CD8-positive, alpha-beta memory T cell (primary cell): ENCODE measurements at places on chromosomes 3 and 15. TPM values are rescaled to one million over a fixed set of nuclear protein-coding genes. Genes with fewer than 3 reads are reported as not detected.

DNA sequence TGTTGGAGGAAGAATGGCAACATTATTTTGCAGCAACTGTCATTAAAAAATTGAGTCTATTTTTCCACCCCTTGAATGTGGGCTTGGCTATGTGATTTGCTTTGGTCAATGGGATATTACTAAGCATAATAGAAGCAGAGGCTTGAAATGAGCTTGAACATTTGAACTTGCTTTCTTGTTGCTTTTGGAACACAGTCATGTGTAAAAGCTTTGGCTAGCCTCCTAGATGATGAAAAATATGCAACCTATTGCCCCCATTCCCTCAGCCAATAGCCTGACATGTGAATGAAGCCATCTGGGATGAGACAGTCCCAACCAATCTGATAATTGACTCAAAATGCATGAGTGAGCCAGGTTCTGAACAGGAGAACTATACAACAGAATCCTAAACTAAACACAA, 78.4 kb downstream of the PLSCR2 start:
- no peak overlapping the region for H3K27ac ChIP-seq
- no peak for DNase-seq
- H3K36me3 ChIP-seq, result no peaks in the 10 kb centered on the region
- H3K27me3 ChIP-seq, result no peaks in the 10 kb centered on the region
- no peak overlapping the region for H3K4me3 ChIP-seq
- no peaks in the 10 kb centered on the region for H3K4me1 ChIP-seq

- no peaks in the 10 kb centered on the region for H3K36me3 ChIP-seq
- no peak overlapping the region for H3K27ac ChIP-seq
- H3K4me1 ChIP-seq, result no peaks in the 10 kb centered on the region
- no peak overlapping the region for H3K4me3 ChIP-seq
These were observed 2.0 kb upstream of the CLDN16 start for GRCh38 chr3:190385731-190386688.

DNA sequence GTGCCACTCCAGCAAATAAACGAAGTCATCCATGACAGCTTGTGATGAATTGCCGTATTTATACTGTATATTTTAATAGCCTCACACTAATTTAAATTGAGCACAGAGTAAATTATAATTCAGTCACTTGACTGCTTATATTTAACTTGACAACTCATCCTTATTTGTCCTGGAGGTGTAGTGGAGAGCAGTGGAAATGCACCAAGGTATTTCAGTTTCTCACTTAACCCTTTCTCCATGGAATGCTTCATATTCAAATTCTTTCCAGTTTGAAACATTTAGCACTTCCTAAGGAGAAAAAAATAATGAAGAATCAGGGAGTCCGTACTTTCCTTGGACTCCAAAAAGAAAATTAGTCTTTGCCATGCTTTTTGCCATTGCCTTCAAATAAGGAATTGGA, 99.0 kb downstream of the MAP2K5 start:
- H3K36me3 ChIP-seq, result peaks cover 4% of the 10 kb centered on the region
- H3K27ac ChIP-seq, result no peak overlapping the region
- no peaks in the 10 kb centered on the region for H3K4me1 ChIP-seq
- no peak for DNase-seq
- H3K4me3 ChIP-seq, result no peak overlapping the region
- no peaks in the 10 kb centered on the region for H3K27me3 ChIP-seq

- H3K4me1 ChIP-seq, result no peaks in the 10 kb centered on the region
- H3K27me3 ChIP-seq, result no peaks in the 10 kb centered on the region
- H3K27ac ChIP-seq, result no peak overlapping the region
- no peak overlapping the region for H3K4me3 ChIP-seq
These were observed 182.8 kb downstream of the CD47 start for GRCh38 chr3:107907996-107908395.

DNA sequence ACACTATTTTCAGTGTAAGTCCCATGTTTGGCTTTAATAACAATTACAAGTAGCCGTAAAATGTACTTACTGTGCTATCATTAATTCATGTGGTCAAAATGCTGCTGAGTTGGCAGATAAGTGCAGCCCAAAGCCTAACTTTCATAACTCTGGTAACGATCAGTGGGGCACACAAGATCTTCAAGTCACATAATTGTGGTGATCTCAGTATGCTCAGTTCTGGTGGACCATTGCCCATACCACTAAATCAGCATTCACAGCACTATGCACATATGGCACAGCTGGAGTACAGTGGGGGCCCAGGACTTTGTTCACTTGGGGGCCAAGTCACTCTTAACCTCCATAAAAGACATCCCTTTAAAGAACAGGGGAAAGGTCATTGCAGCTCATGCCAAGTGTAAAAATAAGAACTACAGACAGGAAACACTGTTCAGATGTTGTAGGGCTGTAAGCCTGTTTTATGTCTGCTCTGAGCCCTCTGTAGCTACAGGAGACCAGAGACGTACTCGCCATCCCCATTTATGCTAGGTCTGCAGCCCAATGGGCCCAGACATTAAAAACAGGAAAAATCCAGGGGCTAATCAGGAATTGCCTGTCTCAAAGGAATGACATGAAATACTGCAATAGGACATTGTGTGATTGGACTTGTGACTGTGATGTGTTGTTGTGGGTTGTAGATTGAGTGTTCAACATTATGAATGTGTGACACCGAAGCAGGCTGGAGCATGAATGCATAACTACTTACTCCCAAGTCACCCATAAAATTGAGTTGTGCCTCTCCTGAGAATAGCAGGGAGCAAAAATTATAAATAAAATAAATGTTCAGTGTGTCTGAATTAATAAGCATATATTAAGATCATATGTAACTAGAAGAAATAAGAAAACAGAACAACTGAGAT, 282.5 kb upstream of the EPHA3 start:
- H3K36me3 ChIP-seq, result no peaks in the 10 kb centered on the region
- H3K27me3 ChIP-seq, result no peaks in the 10 kb centered on the region
- H3K27ac ChIP-seq, result no peak overlapping the region
- H3K4me3 ChIP-seq, result no peak overlapping the region
- H3K4me1 ChIP-seq, result no peaks in the 10 kb centered on the region

GRCh38 chr3:37183976-37184375, 9.6 kb upstream of the LRRFIP2 start:
- no peak overlapping the region for H3K4me3 ChIP-seq
- H3K27me3 ChIP-seq, result no peaks in the 10 kb centered on the region
- DNase-seq, result no peak
- H3K36me3 ChIP-seq, result no peaks in the 10 kb centered on the region

- DNase-seq, result no peak
- no peaks in the 10 kb centered on the region for H3K4me1 ChIP-seq
- H3K4me3 ChIP-seq, result no peak overlapping the region
- no peaks in the 10 kb centered on the region for H3K27me3 ChIP-seq
- H3K36me3 ChIP-seq, result no peaks in the 10 kb centered on the region
These were observed 570.4 kb downstream of the SI start for GRCh38 chr3:164507886-164508285.

DNA sequence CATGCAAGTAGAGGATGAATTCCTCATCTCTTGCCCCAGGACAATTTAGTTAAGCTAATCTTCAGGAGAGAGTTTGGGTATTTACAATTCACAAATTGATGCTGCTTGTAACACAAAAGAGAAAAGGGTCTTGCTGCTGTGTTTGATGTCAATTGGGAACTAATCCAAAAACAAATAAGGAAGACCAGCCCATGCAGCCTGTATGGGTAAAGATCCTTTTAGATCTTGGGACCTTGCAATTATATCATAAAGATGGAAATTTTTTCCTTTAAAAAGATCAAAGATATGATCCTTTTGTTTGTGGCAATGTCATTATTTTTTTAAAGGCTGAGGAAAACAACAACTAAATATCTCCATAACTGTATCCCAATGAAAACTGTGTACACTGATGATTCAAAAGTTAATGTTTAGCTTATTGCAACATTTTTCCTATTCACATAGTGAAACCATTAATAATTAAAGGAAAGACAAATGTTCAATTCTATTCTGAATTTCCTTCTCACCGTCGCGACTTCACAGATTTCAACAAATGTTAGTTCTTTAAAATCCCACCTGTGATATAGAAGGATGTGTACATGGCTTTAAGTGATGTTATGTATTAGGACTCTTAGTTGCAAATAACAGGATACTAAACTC, 40.2 kb downstream of the TMEM212 start:
- no peaks in the 10 kb centered on the region for H3K36me3 ChIP-seq
- H3K27ac ChIP-seq, result no peak overlapping the region
- H3K4me3 ChIP-seq, result no peak overlapping the region
- no peak for DNase-seq
- no peaks in the 10 kb centered on the region for H3K27me3 ChIP-seq
- H3K4me1 ChIP-seq, result no peaks in the 10 kb centered on the region

GRCh38 chr3:29011966-29012365, 268.9 kb upstream of the RBMS3 start:
- H3K4me3 ChIP-seq, result no peak overlapping the region
- no peak overlapping the region for H3K27ac ChIP-seq
- no peaks in the 10 kb centered on the region for H3K27me3 ChIP-seq
- DNase-seq, result no peak
- H3K36me3 ChIP-seq, result no peaks in the 10 kb centered on the region

- no peaks in the 10 kb centered on the region for H3K27me3 ChIP-seq
- no peaks in the 10 kb centered on the region for H3K4me1 ChIP-seq
- H3K36me3 ChIP-seq, result no peaks in the 10 kb centered on the region
- no peak for DNase-seq
These were observed 601.0 kb upstream of the SGO1 start for GRCh38 chr3:20787005-20787404.

DNA sequence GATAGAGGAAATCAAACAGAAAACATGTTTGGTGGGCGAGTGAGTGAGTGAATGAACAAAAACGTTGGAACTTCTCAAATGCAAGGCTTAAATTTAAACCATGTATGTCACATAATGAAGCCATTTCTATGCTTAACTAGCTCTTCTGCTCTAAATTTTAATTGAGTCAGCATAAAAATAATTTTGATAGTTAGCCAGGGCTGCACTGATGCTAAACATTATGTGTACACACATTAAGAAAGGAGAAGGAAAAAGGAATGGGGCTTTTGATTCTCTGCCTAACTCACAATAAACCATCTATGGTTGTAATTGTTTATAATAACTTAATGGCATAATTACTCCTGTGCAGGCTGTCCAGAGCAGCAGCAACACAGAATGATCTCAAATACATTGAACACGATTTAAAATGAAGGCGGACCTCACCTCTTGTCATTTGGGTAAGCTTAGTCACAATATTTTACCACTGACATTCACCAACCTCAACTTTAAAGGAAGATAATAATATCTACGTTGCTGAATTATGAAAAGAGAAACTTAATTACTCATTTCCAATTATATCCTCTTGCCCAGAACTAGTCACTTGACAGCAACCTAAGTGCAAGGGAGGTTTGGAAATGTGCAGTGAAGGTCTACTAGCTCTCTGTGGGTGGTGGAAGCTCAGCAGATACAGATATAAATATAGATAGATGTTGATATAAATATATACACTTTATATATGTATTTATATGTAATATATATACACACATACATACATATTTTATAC, 318.4 kb upstream of the TRIM42 start:
- no peaks in the 10 kb centered on the region for H3K4me1 ChIP-seq
- no peaks in the 10 kb centered on the region for H3K36me3 ChIP-seq
- no peak for DNase-seq
- H3K27ac ChIP-seq, result no peak overlapping the region

- no peak overlapping the region for H3K27ac ChIP-seq
- no peak overlapping the region for H3K4me3 ChIP-seq
- H3K36me3 ChIP-seq, result no peaks in the 10 kb centered on the region
These were observed 95.8 kb downstream of the BDH1 start for GRCh38 chr3:197460002-197460401.

- H3K4me1 ChIP-seq, result peaks cover 16% of the 10 kb centered on the region
- peak; percentile 80 for DNase-seq
- peak within 1 kb of the TSS; percentile 3 for H3K27ac ChIP-seq
- H3K4me3 ChIP-seq, result peak within 1 kb of the TSS; percentile 77
These were observed at the start of gene PXK for GRCh38 chr3:58332575-58333188. Gene PXK, plus strand, starts transcription at chr3:58332892. Its CDS starts 97 bp downstream, at chr3:58332989.

- H3K4me3 ChIP-seq, result no peak overlapping the region
- H3K27me3 ChIP-seq, result no peaks in the 10 kb centered on the region
- H3K4me1 ChIP-seq, result no peaks in the 10 kb centered on the region
- DNase-seq, result no peak
- no peaks in the 10 kb centered on the region for H3K36me3 ChIP-seq
These were observed 205.5 kb downstream of the STAG1 start for GRCh38 chr3:136546720-136547119.

Gene MCF2L2
- 2.8 TPM for total RNA-seq

Gene SLC28A2
- total RNA-seq, result not detected

Gene COPG1
- total RNA-seq, result 136 TPM

Gene CLDN16
- not detected for total RNA-seq
